ENCODE measurements at places on chromosomes 16 and 17. TPM values are rescaled to one million over a fixed set of nuclear protein-coding genes. Genes with fewer than 3 reads are reported as not detected.

- DNase-seq = no peak
Observed at GRCh38 chr17:83110735-83111134, 31.3 kb downstream of the METRNL start.

- DNase-seq = peak; percentile 13
Observed at GRCh38 chr16:56357241-56357764, 68.0 kb downstream of the AMFR start.

- DNase-seq = no peak
Observed at GRCh38 chr17:57406131-57406980, 150.0 kb downstream of the MSI2 start.

Gene PPP1R1B
- not detected for total RNA-seq

All from activated B cell treated with CpG ODN at 0.5 μM for 24 hours (primary cell).